NCI-H2081 (cell line): ENCODE measurements at places on chromosomes 12 and 14.

- peak; percentile 49 for DNase-seq
Observed at GRCh38 chr14:101965181-101965544, 790 bp downstream of the DYNC1H1 start.

DNA sequence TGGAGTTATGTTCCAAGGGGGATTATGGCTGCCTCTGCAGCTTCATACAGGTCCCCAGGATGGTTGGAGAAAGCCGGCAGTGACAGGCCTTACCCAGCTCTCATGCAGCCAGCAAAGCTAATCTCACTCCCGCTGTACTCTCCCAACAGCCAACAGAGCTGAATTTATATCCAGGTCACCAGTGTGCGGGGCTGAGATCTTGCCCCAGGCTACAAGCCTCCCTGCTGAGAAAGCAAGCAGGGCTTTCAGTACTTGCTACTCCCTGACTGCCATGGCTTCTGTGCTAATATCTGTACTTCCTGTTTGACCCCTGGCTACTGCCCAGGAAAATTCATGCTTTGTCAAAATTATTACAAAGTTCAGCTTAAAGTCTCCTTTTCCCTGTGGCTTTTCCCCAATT is 92.9 kb downstream of the ATP23 start:
- no peak for DNase-seq

GRCh38 chr12:52601671-52602070 is 408 bp upstream of the KRT72 start:
- no peak for DNase-seq

DNA sequence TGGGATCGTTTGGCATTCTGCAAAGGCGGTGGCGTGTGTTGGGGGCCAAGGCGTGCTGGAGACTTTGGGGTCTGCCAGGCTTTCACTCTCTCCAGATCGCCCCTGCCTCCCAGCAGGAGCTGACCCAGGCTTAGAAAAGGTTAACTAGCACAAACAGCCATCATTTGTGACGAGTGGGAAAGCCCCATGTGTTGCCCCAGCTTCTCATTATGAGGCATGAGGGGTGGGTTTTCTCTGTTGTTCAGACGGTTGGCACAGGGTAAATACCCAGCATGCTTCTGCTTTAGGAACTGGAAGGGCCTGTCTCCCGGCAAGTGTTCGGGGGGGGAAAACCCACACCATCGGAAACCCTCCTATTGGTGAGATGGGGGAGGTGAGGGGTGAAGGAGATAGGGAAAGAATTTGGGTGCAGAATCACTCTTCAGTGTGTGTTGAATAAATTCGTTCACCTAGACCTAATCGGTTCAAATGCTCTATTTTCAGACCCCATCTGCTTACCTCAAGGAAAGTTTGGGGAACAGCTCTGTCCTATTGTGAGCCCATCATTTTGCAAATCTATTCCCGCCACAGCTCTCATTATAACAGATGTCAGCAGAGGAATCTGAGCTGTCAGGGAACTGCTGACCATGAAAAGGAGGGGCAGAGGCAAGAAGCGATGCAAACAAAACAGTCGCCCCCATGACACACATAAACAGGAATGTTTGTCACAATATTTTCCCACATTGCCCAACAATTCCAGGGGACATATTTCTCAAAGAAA is 34.7 kb upstream of the C12orf42 start:
- no peak for DNase-seq

- DNase-seq, result no peak
Observed at GRCh38 chr12:8785499-8785898, 36.9 kb upstream of the A2ML1 start.
